ENCODE measurements at places on chromosomes 11 and 22.
A peak's percentile ranks its signal among the peaks of the same experiment; 100 is the strongest.

GRCh38 chr11:79404806-79405205 lies 36.0 kb downstream of the TENM4 start:
- no peak for DNase-seq

GRCh38 chr22:22460635-22461034 lies 47.9 kb downstream of the ZNF280B start:
- DNase-seq, result peak; percentile 1

DNA sequence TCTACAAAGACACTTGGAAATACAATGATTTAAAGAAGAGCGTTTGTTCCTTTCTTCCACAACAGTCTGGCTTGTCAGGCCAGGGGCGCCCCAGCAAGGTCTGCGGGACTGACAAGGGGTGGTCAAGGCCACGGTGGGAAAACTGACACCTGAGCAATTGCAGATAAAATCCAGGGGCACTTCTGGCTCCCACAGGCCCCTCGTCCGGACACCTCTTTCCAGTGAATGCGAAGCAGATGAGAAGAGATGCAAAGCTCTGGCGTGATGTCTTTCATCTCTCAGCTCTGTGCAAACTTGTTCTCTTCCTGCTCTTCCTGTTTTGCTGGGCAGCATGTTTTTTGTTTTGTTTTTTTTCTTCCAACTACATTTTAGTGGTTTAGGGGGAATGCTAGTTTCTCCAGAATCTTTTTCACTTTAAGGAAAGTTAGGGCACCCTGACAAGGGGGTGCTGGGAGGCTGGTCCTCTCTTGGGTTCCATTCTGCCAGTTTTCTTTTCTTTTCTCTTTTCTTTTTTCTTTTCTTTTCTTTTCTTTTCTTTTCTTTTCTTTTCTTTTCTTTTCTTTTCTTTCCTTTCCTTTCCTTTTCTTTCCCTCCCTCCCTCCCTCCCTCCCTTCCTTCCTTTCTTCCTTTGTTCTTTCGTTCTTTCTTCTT lies 11.1 kb upstream of the CBX6 start:
- DNase-seq, result no peak

DNA sequence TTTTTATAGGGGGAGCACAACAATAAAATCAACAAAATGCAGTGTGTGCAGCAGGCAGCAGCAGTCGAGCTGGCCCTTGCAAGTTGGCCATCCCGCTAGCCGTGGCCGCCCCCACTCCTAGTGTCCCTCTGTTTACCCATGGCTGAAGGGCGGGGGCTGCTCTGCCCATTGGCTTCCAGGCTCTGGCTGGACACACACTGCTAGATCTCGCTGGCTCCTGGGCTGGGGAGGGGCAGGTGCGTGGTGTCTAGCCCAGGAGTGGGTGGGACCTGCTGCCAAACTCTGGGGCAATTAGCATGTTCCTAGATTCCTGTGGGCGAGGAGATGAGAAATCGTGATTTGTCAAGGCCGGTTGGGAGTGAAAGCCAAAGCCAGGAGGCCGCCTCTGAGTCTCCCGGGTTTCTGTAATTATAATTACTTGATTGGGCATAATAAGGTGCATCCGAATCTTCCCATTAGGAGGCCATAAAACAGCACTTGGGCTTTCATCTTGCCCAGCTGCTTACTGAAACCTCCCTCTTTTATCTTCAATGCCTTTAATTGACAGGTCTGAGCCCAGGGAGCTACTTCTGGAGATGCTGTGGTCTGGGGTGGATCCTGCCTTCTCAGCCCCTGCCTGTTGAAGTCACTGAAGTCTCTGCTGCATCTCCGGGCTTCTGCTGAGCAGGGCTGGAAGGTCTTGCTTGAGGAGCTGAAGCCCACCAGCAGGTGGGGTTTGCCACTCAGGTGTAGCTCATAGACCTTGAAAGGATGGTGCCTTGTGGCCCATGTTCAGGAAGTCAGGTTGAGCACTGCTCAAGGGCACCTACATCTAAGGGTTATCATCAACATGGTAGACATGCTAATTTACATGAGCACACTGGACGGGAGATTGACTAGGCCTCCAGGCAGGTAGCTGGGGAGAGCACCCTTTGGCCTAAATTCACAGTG lies 44.5 kb upstream of the DKK3 start:
- DNase-seq, result peak; percentile 46

- DNase-seq, result no peak
Observed at GRCh38 chr11:119496469-119496868, 73.5 kb upstream of the THY1 start.

DNA sequence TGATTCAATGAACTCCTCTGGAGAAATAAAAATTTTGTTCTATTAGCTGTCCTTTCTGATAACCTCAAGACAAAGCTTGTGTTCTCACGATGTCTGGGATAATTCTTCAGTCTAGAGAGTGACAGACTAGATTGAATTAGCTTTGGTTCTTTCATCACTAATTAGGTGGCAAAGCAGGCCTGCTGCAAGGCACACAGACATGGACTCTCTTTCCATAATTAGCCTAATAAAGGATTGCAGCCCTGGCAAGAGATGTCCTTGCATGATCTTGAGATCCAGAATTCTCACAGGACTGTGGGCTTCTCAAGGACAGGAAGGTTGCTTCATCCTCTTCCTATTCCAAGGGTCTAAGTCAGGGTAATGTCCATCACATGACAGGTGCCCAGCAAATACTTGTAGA lies 245.6 kb upstream of the ZC3H12C start:
- no peak for DNase-seq

- DNase-seq, result no peak
Observed at GRCh38 chr22:27754247-27754887, 47.2 kb downstream of the MN1 start.

DNA sequence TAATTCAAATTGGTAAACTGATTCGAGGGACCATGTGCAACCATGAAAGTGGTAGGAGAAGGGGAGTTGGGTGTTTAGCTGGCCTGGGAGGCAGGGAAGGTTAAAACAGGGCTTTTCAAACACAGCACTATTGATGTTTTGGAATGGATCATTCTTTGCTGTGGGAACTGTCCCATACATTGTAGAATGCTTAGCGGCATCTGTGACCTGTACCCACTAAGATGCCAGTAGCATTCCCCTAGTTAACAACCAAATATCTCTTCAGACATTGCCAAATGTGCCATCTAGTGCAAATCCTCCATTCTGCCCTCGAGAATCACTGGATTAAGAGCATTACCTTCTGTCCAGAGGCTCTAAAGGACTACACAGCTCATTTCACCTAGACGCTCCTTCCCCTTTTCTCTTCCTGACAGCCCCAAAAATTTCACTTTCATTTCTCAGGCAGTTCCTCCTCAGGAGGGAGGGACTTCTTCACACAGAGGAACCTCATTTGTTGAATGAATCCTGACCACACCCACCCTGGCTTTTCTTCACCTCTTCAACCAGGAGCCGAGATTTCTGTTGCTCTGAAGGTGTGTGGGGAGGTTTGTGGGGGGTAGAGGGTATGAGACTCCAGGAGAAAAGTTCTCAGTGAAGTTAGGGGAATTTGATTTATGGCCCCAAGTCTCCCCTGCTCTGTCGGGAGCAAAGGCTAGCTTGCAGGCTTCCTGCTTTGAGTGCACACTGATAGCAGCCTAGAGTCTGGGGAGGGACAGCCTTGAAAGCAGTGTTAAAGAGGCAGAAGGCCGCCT lies at the start of gene TRIM34:
TSS of gene TRIM34 (plus strand) at position 513 of the 791 bp plus-strand sequence. CDS start 7,331 bp downstream, outside the sequence.
- peak; percentile 91 for DNase-seq

DNA sequence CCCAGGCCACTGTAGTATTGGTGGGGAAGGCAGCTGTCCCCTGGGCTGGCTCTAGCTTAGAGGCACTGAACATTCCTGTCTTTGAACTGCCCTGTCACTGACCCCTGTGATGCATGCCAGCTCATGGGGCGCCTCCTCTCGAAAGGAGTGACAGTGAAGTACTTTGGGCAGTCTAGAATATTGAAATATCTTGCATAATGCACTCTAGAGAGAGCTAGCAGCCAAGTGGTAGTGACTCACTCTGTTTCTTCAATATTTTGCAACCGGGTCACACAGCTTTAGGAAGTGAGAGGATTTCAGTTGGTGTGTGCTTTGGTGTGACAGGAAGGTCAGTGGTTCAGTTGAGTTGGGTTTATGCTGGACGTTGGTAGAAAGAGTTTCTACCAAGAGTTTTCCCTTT lies 35.5 kb upstream of the ST14 start:
- peak; percentile 13 for DNase-seq

GRCh38 chr22:27772984-27773498 lies 28.5 kb downstream of the MN1 start:
- DNase-seq, result no peak

- DNase-seq, result no peak
Observed at GRCh38 chr22:21698430-21699329, 32.9 kb downstream of the PPIL2 start.

GRCh38 chr22:40118979-40119378 lies 58.7 kb upstream of the TNRC6B start:
- DNase-seq, result no peak

- no peak for DNase-seq
Observed at GRCh38 chr22:39710380-39711150, 140.0 kb downstream of the CACNA1I start.
